Karpas-422 (cell line): ENCODE measurements at places on chromosomes 2 and 18.

DNA sequence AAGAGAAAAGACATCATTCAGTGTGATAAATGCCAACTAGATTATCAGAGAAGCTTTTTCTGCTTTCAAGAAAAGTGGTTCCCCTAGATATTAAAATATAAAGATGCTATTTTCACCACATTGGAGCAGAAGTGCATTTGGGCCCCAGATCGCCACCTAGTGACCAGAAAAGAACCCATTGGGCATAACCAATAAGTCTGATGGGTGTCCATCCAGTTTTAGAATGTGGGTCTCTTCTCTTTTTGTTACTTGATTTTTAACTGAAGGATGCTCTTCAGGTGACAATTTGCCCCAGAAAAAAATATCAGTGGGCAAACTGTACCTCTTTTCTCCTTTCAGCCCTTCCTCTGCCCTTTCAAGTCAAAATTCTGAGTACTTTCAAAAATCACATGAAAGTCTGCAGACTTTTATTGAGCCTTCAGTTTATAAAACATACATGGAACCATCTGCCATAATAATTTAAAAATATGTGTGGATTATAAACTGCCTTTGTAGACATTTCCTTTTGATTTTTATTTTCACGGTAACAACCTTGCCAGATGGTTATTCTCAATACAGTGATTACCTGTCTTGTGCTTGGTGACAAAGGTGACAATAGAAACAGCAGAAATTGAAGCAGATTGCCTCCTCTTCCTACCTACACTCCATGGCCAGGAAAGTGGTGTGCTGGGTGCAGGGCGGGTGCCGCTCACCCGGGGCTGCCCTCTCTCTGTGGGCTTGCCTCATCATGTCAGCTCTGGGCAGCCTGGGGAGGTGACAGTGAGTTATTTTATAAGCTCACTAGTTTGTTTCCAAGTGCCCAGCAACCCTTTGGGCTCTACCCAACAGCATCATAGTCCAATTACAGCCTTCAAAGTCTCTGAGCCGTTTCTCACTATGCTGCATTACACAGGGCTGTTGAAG, 124.5 kb downstream of the DCDC2C start:
- DNase-seq, result peak; percentile 74

DNA sequence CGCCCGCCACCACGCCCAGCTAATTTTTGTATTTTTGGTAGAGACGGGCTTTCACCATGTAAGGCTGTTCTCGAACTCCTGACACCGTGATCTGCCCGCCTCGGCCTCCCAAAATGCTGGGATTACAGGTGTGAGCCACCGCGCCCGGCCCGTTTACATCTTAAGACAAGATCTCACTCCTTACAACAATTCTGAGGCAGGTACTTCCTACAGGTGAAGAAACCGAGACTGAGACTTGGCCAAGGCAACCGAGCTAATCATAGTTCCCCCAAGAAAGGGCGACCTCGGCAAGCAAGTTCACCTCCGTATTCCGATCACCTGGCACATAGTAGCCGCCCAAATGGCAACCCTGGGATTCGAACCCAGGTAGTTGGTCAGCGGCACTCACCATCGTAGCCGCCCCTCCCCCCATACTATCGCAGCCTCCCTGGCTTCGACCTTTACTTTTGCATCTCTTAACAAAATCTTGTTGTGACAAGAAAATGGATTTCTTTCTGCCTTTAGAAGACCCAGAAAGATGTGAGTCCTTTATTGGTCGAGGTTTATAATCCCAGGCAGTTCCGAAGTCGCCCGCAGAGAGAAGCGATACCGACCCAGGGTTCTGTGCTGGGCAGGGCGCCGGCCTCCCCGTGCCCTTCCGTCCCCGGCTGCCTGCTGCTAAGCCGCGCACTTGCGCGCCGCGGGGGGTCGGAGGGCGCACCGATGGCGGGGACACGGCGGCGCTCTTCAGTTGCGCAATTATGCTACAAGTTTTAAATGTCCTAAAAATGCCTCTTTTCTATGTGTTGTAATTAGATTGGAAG, 1.1 kb upstream of the FZD5 start:
- DNase-seq, result peak; percentile 51

GRCh38 chr2:196407675-196408264, 231.7 kb upstream of the CCDC150 start:
- DNase-seq, result no peak

GRCh38 chr2:42052702-42053481, 5.1 kb downstream of the PKDCC start:
- DNase-seq, result no peak

- DNase-seq, result no peak
Observed at GRCh38 chr2:58640042-58640441, 398.9 kb upstream of the FANCL start.

- DNase-seq, result no peak
Observed at GRCh38 chr2:148896136-148896535, 21.1 kb downstream of the KIF5C start.

- DNase-seq, result peak; percentile 56
Observed at GRCh38 chr2:60450488-60450887, 103.0 kb downstream of the BCL11A start.

GRCh38 chr2:13597176-13597575, 880.4 kb downstream of the TRIB2 start:
- DNase-seq, result no peak

DNA sequence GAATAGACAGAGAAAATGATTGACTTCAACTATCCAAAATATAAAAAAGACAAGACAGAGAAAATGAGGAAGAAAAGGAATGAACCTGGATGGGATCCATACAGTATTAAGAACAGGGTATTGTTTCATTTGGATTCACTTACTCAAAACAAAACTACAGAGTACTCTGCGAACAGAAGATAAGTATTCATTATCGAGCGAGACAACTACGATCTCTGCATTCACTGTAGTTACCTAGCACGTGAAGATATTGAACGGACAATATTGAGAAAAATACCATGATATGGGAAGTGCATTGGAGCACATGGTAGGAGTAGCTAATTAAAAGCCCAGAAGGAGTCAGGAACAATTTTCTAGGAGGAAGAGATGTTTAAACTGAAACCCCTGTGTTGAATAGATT, 1.0 kb upstream of the ORC2 start:
- DNase-seq, result no peak

- no peak for DNase-seq
Observed at GRCh38 chr2:59866436-59866835, 687.0 kb downstream of the BCL11A start.

GRCh38 chr2:137797641-137798040, 166.6 kb upstream of the HNMT start:
- no peak for DNase-seq

GRCh38 chr2:171205551-171205950, 44.9 kb upstream of the TLK1 start:
- no peak for DNase-seq

- peak; percentile 85 for DNase-seq
Observed at GRCh38 chr2:88016960-88017779, 823 bp upstream of the RNU2-63P start.

DNA sequence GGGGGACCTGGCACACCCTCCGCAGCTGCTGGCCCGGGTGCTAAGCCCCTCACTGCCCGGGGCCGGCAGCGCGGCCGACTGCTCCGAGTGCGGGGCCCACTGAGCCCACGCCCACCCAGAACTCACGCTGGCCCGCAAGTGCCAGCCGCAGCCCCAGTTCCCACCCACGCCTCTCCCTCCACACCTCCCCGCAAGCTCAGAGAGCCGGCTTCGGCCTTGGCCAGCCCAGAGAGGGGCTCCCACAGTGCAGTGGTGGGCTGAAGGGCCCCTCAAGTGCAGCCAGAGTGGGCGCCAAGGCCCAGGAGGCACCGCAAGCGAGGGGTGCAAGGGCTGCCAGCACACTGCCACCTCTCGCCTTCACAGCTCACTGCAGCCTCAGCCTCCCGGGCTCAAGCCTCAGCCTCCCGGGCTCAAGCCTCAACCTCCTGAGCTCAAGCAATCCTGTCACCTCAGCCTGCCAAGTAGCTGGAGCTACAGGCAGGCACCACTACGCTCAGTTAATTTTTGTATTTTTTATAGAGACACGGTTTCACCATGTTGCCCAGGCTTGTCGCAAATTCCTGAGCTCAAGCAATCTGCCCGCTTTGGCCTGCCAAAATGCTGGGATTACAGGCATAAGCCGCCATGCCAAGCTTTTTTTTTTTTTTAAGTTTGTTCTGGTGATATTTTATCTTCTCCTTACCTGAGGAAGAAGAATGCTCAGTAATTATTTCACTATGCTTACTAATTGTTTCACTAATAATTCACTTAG, 71.7 kb upstream of the CDCA7 start:
- DNase-seq, result no peak

- no peak for DNase-seq
Observed at GRCh38 chr2:28490558-28490957, 5.3 kb upstream of the PLB1 start.

GRCh38 chr2:57432528-57432927, 614.1 kb upstream of the VRK2 start:
- no peak for DNase-seq

DNA sequence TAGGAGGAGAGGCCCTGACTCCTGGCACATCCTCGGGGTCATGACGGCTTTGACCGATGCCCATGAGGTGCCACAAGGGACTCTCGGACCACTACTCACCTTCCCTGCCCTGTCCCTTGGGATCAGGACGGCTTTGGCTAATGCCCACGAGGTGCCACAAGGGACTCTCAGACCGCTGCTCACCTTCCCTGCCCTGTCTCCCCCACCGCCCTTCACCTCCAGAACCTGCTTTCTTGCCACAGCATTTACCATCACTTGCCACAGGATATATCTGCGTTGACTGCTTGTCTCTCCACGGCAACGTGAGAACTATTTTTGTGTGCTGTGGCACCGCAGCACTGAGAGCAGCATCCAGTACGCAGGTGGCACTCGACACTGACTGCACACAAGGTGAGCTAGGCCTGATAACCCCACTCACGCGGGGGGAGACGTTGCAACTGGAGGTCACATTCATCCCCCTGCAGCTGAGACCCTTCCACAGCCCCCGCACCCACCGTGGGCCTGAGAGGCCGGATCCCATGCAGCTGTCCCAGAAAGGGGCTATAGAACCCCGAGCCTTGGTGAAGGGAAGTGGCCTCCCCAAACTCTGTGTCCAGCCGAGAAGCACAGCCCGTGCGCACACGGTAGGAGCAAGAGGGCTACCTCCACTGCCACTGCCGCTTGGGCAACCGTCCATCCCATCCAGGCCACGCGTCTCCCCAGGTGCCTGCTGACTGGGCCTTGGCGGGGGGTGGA, 47.5 kb downstream of the ANO7 start:
- no peak for DNase-seq

GRCh38 chr2:28486526-28486925, 9.3 kb upstream of the PLB1 start:
- no peak for DNase-seq

- no peak for DNase-seq
Observed at GRCh38 chr2:65666156-65666725, 233.8 kb upstream of the SPRED2 start.

- DNase-seq, result no peak
Observed at GRCh38 chr2:190867212-190867611, 13.4 kb upstream of the GLS start.

DNA sequence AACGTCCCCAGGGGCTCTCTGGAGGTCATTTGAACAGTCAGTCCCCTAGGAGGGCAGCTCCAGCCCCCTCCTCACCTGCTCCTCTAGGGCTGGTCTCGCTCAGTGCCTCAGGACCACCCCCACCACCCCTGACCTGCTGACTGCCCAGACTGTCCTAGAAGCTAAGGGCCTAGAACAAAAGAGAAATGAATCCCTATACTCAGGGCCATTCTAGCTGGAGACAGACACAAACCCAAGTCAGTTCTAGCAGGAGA, 83.0 kb downstream of the HS1BP3 start:
- DNase-seq, result no peak

DNA sequence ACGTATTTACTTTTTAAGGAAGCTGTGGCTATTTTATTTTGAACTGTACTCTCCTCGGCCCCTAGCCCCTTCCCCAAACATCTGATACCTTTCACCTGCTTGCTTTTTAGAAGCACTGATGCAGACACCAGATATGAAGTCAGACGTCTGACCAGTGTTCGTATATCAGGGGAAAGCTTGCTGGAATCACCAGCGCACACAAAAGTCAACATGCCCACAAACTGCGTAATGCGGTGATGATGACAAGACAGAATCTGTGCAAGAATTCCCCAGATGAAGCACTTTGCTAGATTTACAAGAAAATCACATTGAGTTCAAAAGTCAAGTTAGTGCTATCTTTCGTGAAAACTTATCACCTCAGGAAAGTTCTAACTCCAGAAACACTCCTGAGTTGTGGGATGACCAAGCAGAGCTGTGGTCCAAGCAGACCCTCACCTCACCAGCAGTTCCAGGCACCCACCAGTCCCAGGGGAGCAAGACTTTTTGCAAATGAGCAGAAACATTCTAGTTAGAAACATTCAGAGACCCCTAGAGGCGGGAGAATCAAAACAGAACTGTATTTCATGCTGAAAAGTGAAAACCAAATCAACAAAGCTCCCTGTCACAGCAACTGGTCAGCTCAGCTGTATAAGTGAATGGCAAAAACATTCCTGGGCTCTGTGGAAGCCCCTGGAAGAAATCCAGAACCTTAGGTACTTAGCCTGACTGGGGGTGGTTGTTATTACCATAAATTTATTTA, 55.7 kb downstream of the INO80C start:
- DNase-seq, result no peak

- DNase-seq, result no peak
Observed at GRCh38 chr2:10599921-10600320, 89.9 kb downstream of the NOL10 start.

GRCh38 chr2:80377071-80377470, 72.5 kb upstream of the LRRTM1 start:
- no peak for DNase-seq

DNA sequence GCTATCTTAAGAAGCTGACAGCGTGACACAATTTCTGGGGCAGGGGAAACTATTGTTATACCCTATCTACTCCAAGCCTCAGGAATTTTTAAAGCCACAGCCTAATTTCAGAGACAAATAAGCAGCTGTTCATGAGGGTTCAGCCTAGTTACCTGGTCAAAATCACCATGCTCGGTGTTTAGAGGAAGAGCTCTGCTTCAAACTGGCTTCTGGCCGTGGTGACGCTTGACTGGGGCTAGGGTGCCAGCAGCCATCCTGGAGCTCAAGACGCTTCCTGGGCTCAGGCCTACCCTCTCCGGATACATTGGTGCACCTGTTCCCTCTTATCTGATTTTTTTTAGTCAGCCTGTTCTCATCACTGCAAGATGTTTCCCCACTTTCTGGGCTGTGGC, 41.7 kb downstream of the FRZB start:
- DNase-seq, result no peak

DNA sequence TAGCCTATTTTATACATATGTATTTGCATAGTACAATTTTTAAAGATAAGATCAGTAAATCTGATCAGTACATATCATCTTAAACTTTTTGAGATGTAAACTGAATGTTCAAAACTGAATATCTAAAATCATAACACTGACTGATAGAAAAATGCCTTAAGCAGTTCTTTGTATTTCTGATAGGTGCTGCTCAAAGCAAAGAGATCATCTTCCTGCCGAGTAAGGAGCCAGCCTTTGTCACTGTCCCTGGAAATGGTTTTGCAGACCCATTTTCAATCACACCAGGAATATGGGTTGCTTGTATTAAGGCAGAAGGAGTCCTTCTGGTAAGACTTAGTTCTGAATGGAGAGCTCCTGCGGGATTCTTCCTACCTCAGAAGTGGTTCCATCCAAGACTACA, 135.0 kb downstream of the LAMA3 start:
- no peak for DNase-seq

- DNase-seq, result no peak
Observed at GRCh38 chr18:37717656-37718055, 152.1 kb upstream of the CELF4 start.

GRCh38 chr18:26931659-26932058, 66.2 kb upstream of the AQP4 start:
- no peak for DNase-seq
